HT1080 (cell line): ENCODE measurements at places on chromosomes 2 and 18.

DNA sequence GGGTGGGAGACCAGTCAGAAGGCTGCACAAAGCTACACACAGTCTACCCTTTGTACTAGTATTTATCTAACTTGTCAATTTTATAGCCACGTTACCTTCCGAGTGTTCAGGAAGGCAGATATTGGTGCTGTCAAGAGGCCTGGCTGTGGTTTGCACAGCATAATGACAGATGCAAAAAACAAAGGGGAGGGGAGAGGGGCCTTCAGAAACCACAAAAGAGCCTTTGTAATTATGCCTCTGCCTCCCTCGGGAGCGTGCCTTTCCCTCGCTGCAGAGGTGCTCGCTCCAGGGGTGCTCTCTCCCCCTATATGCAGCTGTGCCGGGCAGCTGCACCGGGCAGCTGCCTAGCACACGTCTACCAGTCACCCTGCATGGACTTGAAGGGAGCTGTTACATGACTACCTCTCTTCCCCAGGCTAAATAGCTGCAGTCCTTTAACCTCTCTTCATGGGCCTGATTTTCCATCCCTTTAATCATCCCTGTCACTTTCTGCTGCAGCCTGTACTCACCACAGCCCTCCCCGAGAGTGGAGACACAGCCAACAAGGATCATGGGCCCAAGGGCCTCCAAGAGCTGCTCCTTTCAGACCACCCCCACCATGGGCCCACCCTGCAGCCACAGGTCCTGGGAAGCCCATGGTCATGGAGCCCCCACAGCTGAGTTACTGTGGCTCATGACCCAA lies 168.4 kb upstream of the PKDCC start:
- no peak for DNase-seq

DNA sequence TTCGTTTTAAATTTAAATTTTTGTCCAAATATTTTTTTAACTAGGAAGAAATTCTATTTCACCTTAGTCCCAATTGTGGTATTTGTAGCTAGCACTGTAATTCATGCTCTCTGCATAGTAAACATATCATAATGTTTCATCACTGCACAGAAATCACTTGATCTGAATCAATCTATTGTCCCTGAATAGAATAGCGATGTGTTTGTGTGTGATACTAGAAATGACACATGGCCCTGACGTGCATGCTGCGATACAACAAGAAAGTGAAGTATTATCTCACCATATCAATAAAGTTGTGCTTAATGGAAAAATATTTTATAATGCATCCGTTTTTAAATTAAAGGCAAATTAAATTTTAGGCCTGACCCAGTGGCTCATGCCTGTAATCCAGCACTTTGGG lies 10.0 kb downstream of the TTL start:
- DNase-seq = no peak

GRCh38 chr2:40431600-40431955 lies 20.3 kb downstream of the SLC8A1 start:
- peak; percentile 68 for DNase-seq

DNA sequence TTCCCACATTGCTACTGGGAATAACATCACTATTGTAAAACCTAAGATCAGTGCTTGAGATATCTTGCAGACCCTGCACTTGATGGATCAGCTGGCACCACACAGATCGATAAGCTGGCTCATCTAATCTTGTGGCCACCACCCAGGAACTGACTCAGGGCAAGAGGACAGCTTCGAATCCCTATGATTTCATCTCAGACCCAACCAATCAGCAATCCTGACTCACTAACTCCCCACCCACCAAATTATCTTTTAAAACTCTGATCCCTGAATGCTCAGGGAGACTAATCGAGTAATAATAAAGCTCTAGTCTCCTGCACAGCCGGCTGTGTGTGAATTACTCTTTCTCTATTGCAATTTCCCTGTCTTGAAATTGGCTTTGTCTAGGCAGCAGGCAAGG lies 11.3 kb upstream of the TEX44 start:
- DNase-seq = no peak

GRCh38 chr2:241985986-241986329 lies 116.4 kb downstream of the RTP5 start:
- DNase-seq = no peak

- DNase-seq = peak; percentile 68
Observed at GRCh38 chr2:240911641-240912265, 5.6 kb downstream of the CROCC2 start.

- no peak for DNase-seq
Observed at GRCh38 chr18:3495691-3496430, 45.9 kb downstream of the TGIF1 start.

DNA sequence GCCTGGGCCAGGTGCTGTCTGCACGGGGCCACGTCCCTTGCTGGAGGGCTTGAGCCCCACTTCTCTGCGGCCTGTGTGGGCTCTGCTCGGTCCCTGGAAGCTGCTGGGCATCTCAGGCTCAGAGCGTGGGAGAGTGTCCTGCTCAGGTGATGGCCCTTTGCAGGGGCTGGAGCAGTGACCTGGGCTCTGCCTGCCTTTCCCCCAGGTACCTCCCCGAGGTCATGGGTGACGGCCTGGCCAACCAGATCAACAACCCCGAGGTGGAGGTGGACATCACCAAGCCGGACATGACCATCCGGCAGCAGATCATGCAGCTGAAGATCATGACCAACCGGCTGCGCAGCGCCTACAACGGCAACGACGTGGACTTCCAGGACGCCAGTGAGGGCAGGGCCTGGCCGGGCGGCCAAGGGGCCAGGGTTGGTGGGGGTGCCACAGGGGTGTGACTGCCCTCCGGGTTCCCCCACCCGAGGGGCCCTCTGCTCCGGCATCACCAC lies 29.9 kb downstream of the GPC1 start:
- DNase-seq = no peak
